ENCODE measurements at places on chromosomes 3 and 15.

DNA sequence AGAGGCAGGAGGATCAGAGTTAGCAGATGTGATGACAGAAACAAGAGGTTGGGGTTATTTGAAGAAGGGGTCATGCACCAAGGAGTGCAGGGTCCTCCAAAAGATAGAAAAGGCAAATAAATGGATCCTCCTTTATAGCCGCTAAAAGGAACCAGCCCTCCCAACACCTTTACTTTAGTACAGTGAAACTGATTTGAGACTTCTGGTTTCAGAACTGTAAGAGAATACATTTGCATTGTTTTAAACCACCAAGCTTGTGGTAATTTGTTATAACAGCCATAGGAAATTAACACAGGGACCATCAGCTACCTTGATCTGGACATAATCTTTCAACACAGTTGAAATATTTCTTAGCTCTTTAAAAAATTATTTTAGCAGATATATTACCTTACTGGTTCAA lies 166.6 kb downstream of the TIGIT start:
- no peak for DNase-seq

- no peak for DNase-seq
Measured at GRCh38 chr3:33322412-33322811, 45.2 kb downstream of the FBXL2 start.

GRCh38 chr3:73556520-73557372 lies 68.0 kb downstream of the PDZRN3 start:
- no peak for DNase-seq

- peak; percentile 6 for DNase-seq
Measured at GRCh38 chr3:123068601-123069381, 2.0 kb downstream of the PDIA5 start.

DNA sequence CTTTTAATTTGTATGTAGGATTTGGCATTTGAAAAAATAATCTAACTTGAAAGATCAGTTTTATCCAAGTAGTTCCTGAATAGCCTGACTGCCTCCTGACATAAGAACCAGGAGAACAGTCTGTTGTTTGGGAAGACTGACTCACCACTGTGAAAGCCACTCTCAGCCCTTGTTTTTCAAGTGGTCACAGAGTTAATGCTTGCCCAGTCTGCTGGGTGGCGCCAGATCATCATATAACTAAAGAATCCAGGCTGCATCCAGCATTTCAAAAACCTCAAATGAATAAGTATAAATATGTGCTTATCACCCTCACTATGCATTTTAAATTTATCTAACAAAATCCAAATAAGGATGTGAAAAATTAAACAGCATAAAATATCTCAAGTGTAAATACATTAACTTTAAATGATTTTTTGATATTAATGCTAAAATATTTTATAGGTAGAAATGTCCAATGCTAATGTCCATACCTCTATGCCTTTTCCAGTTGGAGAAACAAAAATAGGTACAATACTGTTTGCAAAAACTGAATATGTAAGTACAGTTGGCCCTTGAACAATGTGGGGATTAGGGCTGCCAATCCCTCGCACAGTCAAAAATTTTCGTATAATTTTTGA lies 26.9 kb upstream of the ZBBX start:
- DNase-seq: peak; percentile 19

GRCh38 chr3:153277029-153277428 lies 115.0 kb downstream of the RAP2B start:
- DNase-seq: no peak

DNA sequence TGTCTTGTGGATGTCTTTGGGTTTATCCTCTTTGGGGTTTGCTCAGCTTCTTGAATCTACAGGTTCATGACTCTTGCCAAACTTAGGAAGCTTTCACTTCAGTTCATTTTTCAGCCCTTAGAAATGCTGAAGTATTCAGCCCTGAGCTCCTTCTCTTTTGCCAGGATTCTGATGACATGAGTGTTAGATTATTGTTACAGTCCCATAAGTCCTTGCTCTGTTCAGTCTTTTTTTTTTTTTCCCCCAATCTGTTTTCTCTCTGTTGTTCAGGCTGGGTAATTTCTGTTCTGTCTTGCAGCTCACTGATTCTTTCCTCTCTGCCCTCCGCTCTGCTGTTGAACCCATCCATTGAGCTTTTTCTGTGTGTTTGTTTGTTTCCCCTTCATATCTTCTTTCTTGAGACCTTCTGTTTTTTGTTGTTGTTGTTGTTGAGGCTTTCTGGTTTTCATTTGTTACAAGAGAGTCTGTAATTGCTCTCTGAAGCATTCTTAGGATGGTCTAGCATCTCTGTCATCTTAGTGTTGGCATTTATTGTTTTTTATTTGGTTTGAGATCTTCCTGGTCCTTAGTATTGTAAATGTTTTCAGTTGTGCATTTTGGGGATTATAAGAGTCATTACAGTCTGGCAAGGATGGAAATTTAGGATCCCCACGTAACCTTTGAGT lies 18.4 kb downstream of the LRCH3 start:
- no peak for DNase-seq

DNA sequence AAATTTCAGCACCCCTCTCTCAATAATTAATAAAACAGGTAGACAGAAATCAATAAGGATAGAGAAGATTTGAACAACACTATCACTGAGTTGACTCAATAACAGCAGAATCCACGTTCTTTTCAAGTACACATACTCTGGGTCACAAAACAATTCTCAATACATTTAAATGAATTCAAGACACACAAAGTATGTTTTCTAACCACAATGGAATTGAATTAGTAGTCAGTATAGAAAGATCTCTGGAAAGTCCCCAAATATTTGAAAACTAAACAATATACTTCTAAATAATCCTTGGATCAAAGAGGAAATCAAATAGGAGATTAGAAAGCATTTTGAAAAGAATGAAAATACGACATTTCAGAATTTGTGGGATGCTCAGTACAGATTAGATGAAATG lies 40.0 kb downstream of the TKT start:
- DNase-seq: no peak

GRCh38 chr15:62793752-62794144 lies 248.8 kb upstream of the TPM1 start:
- DNase-seq: no peak

- DNase-seq: no peak
Measured at GRCh38 chr3:108001457-108001856, 89.4 kb downstream of the CD47 start.

GRCh38 chr3:54374214-54374852 lies 252.0 kb downstream of the CACNA2D3 start:
- DNase-seq: peak; percentile 42

DNA sequence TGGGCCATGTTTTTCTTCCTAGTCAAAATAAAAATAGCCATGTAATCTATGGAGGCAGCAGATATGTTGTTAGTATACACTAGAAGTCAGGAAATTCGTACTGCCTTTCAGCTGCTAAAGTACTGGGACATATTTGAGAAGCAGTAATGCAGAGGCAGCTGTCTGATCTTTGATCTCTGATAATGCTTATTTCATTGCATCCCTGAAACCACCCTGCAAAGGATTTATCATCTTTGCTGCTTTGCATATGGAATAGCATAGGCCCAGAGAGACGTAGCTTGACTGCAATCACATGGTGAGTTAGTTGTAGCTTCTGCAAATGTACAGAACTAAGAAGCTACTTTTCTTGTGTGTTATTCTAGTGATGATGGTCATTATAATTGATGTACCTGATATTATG lies 52.4 kb downstream of the RBM6 start:
- DNase-seq: no peak

DNA sequence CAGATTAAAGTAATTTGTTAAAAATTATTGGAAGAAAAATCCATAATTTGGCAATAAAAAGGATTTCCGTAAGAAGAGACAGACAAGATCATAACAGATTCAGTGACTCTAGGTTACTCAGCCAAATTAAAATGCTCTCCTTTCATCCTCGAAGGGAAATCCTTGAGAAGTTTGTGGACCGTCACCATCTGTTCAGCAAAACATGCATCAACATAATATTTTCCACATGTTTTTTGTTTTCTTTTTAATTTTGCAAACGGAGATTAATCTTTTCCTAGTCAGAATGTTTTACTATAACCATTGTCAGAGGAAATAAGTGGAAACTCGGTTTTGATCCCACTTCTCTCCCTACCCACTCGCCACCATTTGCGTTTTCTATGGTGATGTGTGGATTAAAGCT lies 128.3 kb downstream of the TMCO5A start:
- DNase-seq: no peak

DNA sequence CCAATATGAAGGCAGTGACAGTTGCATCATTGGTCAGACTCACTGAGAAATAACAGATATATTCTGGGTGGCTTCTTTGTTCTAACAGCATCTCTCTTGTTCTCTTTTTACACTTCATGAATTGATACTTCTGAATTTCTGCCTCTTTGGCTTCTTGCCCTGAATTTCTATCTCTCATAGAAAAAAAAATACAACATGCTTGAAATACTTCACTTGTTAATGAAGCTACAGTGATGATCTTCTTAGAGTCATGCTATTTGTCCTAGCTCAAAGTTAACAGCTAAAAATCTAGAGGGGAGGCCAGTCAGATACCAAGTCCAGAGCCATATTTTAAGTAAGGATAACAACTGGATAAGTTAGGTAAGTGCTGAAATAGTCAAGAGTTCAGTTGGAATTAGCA lies 597.2 kb upstream of the AGTR1 start:
- no peak for DNase-seq

GRCh38 chr3:148366743-148367410 lies 330.8 kb upstream of the AGTR1 start:
- peak; percentile 1 for DNase-seq

DNA sequence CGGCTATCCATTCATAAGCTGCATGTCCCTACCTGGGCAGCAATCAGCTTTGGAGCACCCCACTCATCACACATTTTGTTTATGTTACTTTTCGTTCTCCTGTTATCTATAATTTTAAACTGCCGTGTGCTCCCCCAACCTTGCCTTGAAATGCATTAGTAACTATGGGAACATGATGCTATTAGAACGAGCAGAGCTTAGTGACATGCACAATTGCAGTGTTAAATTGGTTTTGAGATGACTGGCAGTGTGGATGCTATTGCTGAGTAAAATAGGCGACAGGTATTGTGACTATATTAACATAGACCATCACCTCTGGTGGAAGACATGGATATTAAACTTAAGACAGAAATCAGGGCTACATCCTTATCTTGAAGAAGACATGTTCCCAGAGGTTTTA lies 191.6 kb downstream of the KCNAB1 start:
- DNase-seq: no peak

DNA sequence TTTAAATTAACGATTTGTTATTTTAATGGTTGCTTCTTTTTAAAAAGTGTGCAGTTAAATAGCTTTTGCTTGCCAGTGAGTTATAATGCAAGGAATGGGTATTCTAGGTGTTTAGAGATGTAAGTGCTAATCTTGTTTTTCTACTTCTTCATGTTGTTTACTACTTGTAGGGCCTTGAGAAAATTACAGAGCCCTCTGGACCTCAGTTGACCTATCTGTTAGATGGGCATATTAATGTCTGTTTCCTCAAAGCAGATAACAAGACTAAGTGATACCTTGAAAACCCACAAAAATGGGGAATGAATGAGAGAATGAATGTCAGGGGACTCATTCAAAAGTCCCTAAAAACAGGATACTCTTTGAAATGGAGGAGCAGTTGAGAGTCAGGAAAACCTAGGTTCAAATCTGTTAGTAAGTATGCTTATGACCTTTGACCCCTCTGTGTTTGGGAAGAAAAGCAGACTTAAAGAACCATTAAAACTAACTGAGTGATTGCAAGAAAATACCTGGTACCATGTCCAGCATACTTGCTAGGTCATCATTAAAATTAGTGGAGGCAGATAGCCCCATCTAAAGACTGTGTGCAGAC lies 419.5 kb downstream of the EDEM1 start:
- no peak for DNase-seq

- DNase-seq: no peak
Measured at GRCh38 chr3:8864402-8865350, 95.3 kb upstream of the OXTR start.

DNA sequence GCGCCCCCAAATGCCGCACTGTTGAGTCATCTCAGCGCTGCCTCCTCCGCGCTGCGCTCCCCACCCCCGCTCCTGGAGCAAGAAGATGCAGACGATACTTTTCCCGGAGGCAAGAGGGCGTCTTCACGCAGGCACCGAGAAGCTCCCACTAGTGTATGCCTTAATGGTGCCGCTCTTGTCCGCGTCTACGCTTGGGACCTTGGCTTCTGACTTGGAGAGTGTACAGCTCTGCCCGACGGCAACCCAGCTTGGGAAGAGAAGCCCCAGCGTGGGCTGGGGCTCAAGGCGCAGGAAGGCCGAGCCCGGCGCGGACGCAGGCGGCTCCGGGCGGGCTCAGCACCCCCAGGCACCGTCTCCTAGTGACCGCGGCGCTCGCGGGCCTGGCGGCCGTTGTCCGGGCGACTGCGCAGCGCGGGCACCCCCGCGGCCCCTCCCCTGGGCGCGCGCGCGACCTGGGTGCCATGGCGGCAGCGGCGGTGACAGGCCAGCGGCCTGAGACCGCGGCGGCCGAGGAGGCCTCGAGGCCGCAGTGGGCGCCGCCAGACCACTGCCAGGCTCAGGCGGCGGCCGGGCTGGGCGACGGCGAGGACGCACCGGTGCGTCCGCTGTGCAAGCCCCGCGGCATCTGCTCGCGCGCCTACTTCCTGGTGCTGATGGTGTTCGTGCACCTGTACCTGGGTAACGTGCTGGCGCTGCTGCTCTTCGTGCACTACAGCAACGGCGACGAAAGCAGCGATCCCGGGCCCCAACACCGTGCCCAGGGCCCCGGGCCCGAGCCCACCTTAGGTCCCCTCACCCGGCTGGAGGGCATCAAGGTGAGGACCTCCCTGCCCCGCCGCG lies at the start of gene P4HTM:
P4HTM (plus strand) TSS at position 446 of the 840 bp plus-strand sequence; CDS start at position 462, 16 bp downstream.
- DNase-seq: peak; percentile 64

DNA sequence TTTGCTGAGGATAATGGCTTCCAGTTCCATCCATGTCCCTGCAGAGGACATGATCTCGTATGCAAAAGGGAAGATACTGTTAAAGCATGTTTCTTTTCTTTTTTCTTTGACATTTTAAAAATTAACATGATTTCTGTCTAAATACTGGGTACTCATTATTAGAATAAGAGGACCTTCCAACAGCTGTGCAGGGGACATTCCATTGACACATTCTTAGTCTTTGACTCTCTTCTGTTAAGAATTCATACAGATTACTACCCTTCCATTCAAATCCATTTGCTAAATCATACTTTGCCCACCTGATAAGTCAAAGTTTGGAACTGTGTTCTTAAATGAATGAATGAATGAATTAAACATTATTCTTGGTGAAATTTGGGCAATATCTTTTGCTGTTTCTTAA lies 5.1 kb upstream of the CP start:
- no peak for DNase-seq

DNA sequence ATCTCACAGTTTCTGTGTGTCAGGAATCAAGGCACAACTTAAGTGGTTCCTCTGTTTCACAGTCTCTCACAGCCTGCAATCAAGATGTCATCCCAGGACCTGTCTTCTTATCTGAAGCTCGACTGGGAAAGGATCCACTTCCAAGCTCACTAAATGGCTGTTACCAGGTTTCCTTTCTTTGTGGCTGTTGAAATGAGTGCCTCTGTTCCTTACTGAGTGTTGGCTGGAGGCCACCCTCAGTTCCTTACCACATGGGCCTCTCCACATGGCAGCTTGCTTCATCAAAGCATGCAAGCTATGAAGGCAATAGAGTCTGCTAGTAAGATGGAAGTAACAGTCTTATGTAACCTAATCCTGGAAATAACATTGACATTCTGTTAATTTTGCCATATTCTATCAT lies 174.0 kb downstream of the ERC2 start:
- DNase-seq: no peak
